ENCODE measurements at places on chromosomes 3 and 15. TPM values are rescaled to one million over a fixed set of nuclear protein-coding genes. Genes with fewer than 3 reads are reported as not detected.

DNA sequence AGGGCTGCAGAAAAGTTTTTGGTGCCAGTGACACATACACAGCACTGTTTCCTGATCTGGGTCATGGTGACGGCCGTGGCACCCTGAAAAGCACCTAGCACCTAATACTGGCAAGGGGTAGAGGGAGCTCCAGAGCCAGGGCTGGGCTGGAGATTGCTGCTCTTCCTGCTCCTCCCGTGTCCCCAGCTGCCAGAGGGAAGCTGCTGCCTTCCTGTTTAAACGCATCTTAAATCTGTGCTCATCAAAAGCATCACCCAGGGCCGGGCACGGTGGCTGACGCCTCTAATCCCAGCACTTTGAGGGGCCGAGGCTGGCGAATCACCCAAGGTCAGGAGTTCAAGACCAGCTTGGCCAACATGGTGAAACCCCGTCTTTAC, 156.7 kb upstream of the MEF2A start:
- peak; percentile 85 for DNase-seq

GRCh38 chr15:70401709-70402108, 304.0 kb upstream of the TLE3 start:
- DNase-seq = no peak

The SKOR1 gene
- 0.23 TPM for total RNA-seq

GRCh38 chr3:64806668-64807605, 119.1 kb upstream of the ADAMTS9 start:
- no peak for DNase-seq

DNA sequence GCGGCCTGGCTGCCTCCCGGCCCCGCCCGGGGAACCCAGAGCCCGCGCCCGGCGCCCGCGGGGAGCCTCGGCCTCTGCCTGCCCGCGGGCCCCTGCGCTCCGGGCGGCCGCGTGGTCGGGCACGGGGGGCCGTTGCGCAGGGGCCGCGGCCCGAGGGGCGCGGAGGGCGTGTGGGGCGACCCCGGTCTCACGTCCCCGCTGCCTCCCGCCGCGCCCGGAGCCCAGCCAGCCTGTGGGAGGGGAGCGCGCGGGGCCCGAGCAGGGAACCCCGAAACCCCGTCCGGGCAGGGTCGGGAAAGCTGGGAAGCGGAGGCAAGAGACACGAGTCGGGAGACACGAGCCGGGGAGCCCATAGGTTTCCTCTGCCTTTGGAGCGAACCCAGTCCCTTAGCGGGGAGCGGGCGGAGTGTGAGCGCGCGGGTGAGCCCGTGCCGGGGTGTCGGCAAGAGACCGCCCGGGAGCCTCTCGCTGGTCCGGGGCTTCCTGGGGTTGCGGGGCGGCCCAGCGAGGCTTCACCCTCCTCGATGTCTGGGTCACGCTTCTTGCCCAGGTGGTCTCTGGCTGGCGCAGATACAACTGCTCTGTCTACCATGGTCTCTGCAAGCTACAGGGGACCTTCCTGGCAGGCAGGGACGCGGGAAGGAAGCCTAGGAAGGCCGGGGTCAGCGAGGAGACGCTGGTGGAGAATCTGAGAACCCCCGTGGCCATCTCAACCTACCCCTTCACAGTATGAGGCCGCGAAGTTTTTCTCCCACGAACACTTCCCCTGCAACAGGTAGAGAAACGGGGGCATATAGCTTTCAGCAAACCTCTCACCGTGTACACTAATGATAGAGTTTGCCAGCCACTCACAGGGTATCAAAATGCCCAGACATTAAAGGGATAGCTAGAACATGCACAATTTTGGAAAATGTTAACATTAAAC, 586 bp downstream of the LRRK1 start:
- peak; percentile 76 for DNase-seq

DNA sequence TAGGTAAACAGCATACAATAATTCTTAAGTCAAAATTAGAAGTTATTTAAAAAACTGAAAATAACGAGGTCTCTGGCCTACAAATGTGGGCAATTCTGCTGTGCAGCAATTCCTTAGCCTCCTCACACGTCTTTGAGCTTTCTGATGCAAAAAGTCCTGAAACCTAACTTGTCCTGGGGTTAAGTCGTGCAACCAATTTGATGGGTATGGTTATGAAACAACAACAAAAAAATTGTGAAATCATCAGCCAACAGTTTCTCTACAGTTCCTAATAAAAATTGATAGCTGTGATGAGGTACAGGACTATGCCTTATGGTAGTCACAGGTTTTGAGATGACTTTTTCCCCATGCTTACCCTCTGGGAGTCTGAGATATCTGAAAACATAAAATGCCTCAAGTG, 6.5 kb upstream of the GLB1 start:
- no peak for DNase-seq

The PLA2G4E gene
- not detected for total RNA-seq

The C3orf62 gene
- 3.6 TPM for total RNA-seq

- DNase-seq = no peak
These were observed 4.2 kb downstream of the MOBP start for GRCh38 chr3:39471652-39472051.

GRCh38 chr15:97504031-97504792, 456.3 kb upstream of the ARRDC4 start:
- DNase-seq = no peak

DNA sequence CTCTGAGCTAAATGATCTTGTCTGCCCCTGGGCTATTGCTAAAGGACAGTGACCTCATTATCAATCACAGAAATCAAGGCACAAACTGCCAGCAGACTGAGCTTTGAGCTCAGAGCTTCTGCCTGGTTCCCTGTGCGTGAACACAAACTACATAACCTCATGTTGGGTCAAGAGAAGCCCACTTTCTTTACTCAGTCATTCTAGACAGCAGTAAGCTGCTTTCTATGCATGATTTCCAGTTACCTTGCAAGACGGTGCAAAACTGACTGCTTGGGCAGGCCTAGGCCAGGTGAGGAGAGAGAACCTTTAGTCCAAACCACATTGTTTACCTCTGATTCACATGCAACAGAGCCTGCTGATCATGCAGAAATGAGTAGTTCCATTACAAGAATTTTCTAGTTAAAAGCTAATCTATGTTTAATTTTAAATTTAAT, 75.1 kb downstream of the ARRDC4 start:
- DNase-seq = no peak

GRCh38 chr15:51888593-51889195, 59.2 kb downstream of the TMOD3 start:
- DNase-seq = no peak

DNA sequence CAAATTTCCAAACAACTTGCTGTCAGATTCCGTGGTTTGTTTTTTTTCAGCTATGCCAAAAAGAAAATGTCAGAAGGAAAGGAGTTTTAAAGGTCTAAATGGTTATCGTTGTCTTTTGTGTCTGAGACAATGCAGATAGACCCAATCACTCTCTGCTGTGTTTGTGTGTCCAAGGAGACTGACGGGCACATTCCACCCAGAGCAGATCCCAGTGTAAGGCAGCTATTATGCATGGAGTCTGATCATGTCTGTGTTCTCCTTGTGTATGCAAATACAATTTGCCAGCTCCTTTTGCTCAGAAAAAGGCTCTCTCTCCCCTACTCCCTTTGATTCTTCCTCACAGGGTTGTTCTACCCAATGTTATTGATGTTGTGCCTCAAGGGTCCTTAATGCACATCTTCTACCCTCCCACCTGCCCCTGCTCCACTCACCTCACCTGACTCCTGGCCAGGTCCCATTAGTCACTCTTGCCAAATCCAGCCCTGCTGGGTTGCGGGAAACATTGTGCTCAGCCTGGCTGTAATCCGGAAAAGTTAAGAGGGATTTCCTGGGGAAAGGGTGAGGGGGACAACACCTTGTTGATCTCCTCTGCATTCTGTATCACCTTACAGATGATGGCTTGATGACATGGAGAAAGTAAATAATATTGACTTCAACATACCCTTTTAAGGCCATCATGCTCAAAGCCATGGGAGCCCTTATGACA, 61.0 kb downstream of the OTOL1 start:
- no peak for DNase-seq

- DNase-seq = peak; percentile 69
These were observed 17.0 kb upstream of the ANO10 start for GRCh38 chr3:43638594-43639447.

The GRAMD2A gene
- total RNA-seq = 1.7 TPM

DNA sequence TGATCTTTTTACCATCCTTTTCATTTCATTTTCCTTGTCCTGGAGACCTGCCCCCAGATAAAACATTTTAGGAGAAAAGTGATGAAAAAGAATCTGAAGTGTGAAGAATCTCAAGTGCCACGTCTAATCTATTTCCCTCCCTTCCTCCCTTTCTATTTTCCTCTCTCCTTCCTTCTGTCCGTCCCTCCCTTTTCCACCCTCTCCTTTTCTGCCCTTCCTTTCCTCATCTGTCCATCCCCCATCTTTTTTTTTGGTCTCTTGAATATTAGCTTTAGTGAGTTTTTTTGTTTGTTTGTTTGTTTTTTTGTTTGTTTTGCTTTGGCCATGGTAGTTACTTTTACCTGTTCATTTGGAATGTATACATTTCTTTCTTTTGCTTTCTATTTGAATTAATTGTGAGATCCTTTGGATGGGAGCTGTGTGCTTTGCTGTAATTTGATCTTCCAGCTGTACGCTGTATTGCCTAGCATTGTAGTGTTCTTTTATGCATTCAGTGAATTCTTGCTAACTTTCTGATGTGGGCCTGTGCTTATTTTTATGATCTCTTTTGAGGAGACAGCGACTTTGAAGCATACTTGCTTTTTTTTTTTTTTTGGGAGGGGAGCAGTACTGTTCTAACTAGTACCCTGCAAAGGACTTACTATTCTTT, 19.2 kb downstream of the CDIN1 start:
- DNase-seq = no peak

GRCh38 chr15:47598996-47599395, 118.3 kb upstream of the SEMA6D start:
- no peak for DNase-seq

DNA sequence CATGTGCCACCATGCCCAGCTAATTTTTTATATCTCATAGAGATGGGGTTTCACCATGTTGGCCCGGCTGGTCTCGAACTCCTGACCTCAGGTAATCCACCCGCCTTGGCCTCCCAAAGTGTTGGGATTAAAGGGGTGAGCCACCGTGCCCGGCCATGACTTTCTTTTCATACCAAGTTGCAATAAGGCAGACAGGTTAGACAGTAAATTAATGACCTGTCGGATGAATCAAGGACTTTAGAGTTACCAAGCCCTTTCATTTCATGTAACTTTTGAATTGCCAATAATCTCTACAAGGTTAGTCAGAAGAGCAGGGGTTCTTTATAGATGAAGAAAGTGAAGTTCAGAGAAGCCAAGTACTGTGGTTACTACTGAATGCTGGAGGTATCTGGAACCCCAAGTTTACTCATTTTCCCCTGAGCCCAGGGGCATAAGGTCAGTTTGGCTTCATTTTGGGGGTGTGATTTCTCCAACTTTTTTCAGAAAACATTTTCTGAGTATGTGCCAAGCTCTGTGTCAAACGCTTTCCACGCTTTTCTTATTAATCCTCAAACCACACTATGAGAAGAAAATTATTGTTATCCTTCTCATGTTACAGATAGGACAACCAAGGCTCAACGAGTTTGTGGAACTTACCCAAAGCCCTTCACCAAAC, 11.9 kb downstream of the PRICKLE2 start:
- no peak for DNase-seq

- DNase-seq = no peak
These were observed 494.5 kb downstream of the RBMS3 start for GRCh38 chr3:29775340-29775739.

- no peak for DNase-seq
These were observed 417.6 kb upstream of the RGMA start for GRCh38 chr15:93506646-93507045.

Data from endodermal cell (in vitro differentiated cells).